ENCODE measurements at places on chromosomes 11 and 22.

DNA sequence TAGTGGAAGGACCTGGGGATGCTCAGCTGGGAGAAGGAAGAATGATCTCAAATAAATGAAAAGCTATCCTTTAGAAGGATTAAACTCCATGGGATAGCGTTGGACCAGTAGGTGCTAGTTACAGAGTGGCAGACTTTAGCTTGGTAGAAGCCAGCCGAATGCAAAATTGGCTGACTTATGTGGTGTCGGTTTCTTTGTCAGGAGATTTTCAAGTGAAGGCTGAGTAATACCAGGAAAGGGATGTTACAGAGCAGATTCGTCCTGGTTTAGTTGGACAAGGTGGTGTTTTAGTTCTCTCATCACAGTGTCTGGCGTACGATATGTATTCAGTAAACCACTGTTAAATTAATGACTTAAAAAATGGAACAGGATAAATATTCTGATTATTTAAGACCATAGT lies 26.0 kb downstream of the FDX1 start:
- DNase-seq = no peak

DNA sequence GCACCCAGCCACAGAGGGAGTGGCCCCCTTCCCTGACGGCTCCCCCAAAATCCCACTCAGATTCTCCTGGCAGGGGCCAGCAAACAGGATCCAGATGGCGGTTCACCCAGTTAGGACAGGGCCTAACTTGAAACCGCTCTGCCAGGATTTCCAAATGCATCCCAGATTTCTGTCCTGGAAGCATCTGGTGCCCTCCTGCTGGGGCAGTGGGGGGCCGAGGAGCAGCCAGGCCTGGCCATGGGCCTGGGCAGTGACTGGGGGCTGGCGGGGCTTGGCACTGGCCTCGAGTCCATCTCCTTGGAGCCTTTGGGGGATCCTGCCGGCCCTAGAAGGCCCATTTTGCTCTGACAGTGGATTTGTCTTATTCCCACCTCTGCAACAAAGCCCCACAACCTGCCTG lies 17.9 kb upstream of the EMID1 start:
- peak; percentile 13 for DNase-seq

DNA sequence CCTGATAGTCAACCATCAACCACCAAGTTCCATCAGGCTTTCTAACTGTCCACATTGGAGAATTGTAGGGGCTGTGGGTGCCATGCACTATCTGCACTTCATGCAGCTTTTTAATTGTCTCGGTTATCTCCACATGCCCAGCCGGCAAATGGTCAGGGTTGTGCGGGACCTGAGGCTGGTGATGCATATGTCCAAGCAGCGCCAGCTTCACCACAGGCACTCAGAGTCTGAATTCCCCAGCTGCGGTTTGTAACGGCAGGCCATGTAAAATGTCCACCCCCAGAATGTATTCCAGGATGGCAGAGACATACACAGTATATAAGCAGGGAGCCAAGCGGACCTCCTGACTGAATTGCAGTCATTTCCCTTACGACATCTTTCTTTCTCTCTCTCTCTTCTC lies 435.6 kb downstream of the DYNC2H1 start:
- no peak for DNase-seq

DNA sequence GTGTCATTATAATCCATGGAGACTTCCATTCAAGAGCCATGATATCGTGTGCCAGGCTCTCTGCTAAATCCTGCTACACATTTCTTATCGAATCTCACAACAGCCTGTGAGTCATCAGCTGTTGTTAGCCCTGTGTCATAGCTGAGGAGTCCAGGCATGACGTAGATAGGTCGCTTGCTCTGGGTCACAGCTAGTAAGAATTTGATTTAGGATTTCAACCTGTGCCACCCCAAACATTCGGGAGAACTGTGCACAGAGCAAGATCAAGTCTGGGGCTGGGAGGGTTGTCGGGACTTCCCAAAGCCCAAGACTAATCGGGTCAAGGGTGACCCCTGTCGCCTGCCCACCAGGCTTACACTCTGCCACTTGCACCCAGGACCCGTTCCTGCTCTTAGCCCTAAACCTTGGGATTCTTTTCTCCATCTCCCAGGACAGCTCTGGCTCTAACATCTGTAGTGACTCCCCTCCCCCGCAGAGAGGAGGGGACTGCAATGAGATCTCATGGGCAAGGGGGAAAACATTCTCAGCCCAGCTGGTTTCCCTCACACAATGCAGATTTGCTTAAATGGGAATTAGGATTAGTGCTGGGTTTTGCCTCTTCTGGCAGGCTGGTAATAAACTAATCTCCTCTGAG lies 34.3 kb downstream of the TSPAN18 start:
- DNase-seq = peak; percentile 86

- no peak for DNase-seq
Measured at GRCh38 chr11:62613291-62613778, 278 bp downstream of the ROM1 start.

DNA sequence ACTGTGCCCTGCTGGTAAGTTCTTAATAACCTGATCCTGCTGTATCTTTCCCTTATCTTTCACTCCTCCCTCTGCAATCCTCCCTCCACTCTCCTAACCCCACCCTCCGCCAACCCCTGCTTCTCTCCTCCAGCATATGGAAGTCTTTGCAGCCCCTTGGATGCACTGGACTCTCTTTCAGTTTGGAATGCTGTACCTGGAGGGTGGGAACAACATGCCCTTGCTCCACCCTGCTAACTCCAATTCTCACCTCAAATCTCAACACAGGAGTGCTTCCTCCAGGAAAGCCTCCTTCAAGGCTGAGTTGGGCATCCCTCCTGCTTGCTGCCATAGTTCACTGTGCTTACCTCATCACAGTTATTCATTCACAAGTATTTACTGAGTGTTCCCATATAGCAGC lies 52.8 kb upstream of the LDLRAD3 start:
- DNase-seq = no peak

GRCh38 chr22:48054596-48054995 lies 1292.1 kb downstream of the TBC1D22A start:
- no peak for DNase-seq

- peak; percentile 79 for DNase-seq
Measured at GRCh38 chr11:67584205-67584880, 731 bp downstream of the GSTP1 start.

GRCh38 chr11:85827748-85828639 lies 17.1 kb upstream of the SYTL2 start:
- DNase-seq = peak; percentile 79

DNA sequence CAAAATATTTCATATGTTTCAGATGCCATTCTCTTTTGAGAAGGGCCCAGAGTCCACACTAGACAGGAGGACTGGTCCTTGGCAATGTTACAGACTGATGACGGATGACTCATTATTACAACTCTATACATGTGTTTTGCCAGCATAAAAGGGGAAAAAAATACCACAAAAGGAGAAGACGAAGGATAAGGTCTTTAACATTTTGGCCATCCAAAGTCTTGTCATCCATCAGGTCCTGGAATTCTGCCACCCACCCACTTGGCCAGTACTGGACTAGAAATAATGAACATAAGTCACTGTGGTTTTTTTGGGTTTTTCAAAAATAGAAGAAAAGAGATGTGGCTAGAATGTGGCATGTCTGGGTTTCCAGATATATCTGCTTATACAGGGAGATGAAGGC lies 57.7 kb upstream of the BDNF start:
- DNase-seq = peak; percentile 54

DNA sequence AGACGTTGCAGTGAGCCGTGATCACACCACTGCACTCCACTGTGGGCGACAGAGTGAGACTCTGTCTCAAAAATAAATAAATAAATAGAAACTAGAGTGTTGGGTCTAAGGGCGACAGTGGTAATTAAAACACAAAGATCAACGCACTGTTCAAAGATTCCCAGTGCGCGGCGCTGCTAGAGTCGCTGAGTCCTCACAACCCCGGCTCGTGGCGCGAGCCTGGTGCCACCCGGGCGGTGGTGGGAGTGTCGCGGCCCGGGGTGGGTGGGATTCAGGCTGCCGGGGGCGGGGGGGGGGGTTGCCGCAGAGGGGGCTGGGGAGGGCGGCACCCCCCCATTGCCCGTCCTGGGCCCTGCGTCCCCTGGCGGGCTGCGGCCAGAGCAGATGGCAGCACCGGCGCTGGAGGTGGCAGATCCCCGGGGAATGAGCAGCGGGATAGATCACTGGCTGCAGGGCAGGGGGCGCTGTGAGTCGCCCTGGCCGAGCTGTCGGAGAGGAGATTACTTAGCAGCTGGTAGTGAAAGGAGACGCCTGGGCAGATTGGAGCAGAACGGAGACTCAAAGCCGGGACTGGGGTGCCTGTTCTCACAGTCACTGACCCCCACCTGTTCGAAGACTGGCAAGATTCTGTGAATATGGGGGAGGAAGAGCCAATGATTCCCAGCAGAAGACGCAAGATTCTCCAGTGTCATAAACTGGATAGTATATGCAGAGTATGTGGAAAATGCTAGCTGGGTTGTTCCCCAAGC lies 30.2 kb upstream of the APOBEC3A start:
- peak; percentile 61 for DNase-seq

- no peak for DNase-seq
Measured at GRCh38 chr22:29596408-29596807, 7.0 kb upstream of the NF2 start.

DNA sequence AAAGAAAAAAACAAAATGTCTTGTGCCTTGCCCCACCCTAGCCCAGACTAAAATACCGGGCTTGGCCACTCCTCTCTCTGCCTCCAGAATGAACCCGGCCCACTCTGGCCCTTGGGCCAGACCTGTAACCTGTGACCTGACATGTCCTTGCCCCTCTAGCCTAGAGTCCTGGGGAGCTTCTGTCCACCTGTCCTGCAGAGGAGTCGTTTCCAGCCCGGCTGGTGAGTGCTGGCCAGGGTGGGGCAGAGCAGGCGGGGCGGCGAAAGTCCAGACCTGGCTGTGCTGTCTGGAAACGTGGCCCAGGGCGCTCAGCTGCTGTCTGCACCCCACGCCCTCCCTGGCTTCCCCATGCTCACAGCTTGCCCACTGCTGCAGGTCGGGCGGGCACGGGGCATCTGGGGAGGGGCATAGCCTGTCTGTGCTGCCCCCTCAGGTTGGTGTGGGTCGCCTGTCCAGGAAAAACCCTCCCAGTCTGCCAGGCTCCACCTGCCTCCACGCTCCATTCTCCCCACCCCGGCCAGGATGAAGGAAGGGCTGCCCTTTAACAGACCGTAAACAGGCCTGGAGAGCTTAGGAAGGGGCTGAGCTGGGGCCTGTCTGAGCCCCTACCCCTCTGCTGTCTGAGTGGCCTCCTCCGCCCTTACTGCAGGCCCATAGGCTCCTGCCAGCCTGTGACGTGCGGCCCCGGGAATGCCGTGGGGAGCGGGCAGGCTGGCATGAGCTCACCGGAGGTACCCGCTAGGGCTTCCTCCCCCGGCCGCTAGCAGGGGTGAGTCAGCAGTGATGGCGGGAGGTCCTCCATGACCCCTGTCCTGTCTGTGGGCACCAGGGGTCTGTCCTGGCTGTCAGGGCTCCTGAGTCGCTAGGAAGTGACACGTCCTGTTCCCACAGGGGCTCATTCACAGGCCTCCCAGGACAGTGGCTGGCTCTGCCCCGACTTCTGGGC lies 1.9 kb downstream of the CD151 start:
- DNase-seq = peak; percentile 71

- no peak for DNase-seq
Measured at GRCh38 chr11:111629499-111629898, 27.2 kb downstream of the SIK2 start.

DNA sequence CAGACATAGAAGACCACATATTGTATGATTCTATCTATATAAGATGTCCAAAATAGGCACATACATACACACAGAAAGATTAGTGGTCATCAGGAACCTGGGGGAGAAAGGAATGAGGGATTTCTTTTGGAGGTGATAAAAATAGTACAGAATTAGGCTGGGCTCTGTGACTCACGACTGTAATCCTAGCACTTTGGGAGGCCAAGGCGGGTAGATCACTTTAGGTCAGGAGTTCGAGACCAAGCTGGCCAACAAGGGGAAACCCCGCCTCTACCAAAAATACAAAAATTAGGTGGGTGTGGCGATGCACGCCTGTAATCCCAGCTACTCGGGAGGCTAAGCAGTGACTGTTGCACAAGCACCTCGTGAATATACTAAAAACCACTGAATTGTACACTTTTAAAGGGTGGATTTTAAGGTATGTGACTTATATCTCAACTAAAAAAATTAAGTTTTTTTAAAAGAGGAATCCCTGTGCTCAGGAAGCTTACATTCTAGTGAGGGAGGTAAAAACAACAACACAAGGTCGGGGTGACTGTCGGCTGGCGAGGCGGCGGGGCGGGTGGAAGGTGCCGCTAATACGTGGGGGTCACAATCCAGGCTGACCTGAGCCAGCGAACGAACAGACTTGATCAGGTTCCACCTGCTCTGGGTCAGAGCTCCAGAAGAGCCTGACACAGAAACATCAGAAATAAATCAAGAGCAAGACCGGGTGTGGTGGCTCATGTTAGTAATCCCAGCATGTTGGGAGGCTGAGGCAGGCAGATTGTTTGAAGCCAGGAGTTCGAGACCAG lies 25.3 kb upstream of the TESMIN start:
- DNase-seq = no peak

- peak; percentile 69 for DNase-seq
Measured at GRCh38 chr11:10303558-10304363, 1.1 kb upstream of the ADM start.

DNA sequence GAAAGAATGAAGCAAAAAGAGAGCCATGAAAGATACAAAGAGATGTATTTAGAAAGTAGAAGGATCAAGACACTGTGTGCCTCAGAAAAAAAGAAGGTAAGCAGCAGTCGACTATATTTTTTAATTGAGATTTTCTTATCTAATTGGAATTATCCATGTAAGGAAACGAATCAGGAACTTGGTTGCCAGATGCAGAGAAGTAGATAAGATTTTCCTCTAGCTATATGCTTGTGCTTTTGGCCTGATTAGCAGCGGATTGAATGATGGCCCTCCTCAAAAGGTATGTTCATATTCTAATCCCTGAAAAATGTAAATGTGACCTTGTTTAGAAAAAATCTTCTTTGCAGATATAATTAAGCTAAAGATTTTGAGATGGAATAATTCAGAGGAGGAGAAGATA lies 43.9 kb upstream of the CARD18 start:
- no peak for DNase-seq

DNA sequence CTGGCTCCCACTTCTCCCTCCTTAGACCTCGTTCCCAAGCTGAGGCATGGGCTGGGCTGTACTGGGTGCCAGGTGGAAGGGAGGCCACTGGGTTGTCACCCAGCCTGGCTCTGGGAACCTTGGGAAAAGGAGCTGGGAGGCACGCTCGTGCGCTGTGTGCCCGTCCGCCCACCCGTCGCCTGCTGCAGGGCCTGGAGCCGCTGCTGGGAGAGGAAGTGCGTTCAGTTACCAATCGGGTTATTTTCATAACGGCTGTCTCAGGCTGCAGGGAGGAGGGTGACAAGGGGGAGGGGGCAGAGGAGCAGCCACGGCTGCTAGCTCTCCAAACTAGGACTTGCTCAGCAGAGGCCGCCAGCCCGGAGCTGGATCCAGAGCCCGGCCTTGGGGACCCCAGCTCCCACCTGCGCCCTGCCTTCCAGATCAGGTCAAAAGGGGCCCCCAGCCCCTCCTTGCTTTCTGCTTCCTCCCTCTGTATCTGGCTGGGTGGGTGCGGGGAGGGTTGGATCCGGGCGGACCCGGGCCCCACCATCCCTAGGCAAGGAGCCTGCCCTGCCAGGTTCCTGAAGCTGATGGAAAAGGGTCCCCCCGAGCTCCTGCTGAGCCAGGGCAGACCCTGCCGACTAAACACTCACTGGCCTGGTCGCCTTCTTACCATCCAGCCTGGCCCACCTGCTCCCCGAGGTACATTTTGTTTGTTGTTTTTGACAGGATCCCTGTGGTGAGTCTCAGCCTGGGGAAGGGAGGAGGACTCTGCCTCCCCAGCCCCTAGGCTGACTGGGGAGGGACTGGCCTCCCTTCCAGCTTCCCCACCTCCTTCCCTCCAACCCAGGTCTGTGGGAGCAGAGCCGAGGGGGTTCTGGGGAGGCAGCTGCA lies 14.3 kb downstream of the DGKZ start:
- peak; percentile 81 for DNase-seq

- DNase-seq = peak; percentile 0
Measured at GRCh38 chr11:44004452-44005062, 43.2 kb upstream of the ACCSL start.

Data from AG20443 (cell line).